A549 treated with GW870086 at 1 μM for 4 hours (cell line): ENCODE measurements at places on chromosomes 11 and 22. TPM values are rescaled to one million over a fixed set of nuclear protein-coding genes. Genes with fewer than 3 reads are reported as not detected.

The SYTL2 gene
- 7.6 to 16.6 TPM (median 9.1 TPM) in 5 replicates for total RNA-seq

The UBQLN3 gene
- total RNA-seq: not detected in 5 replicates

The TYMP gene
- total RNA-seq: 11.7 to 19.6 TPM (median 17.7 TPM) in 5 replicates

The ST14 gene
- 0.09 to 0.30 TPM (median 0.14 TPM) in 5 replicates for total RNA-seq

The GANAB gene
- 237 to 277 TPM (median 252 TPM) in 5 replicates for total RNA-seq

The CASP1 gene
- total RNA-seq: 0.11 to 0.56 TPM (median 0.29 TPM) in 4 of 5 replicates, not detected in the other

The NCR3LG1 gene
- 1.8 to 3.0 TPM (median 2.6 TPM) in 5 replicates for total RNA-seq

The DDIAS gene
- 13.3 to 17.4 TPM (median 16.5 TPM) in 5 replicates for total RNA-seq

The PRDM11 gene
- 5.5 to 8.3 TPM (median 7.1 TPM) in 5 replicates for total RNA-seq

The APOBEC3H gene
- total RNA-seq: 0.26 to 0.45 TPM (median 0.36 TPM) in 5 replicates

The NRXN2 gene
- 0.19 to 0.35 TPM (median 0.27 TPM) in 5 replicates for total RNA-seq

The OR52I2 gene
- total RNA-seq: not detected in 5 replicates

The PIH1D2 gene
- 0.99 to 1.5 TPM (median 1.1 TPM) in 5 replicates for total RNA-seq

The OR2AG1 gene
- not detected in 5 replicates for total RNA-seq

The TTC36 gene
- total RNA-seq: not detected in 5 replicates

The CEP164 gene
- total RNA-seq: 12.3 to 19.4 TPM (median 17.2 TPM) in 5 replicates

The SEC14L6 gene
- total RNA-seq: not detected in 5 replicates

The SLC15A3 gene
- total RNA-seq: not detected in 5 replicates

The SEPTIN3 gene
- 0.72 to 1.3 TPM (median 1.0 TPM) in 5 replicates for total RNA-seq
